ENCODE measurements at places on chromosomes 12 and 14.

DNA sequence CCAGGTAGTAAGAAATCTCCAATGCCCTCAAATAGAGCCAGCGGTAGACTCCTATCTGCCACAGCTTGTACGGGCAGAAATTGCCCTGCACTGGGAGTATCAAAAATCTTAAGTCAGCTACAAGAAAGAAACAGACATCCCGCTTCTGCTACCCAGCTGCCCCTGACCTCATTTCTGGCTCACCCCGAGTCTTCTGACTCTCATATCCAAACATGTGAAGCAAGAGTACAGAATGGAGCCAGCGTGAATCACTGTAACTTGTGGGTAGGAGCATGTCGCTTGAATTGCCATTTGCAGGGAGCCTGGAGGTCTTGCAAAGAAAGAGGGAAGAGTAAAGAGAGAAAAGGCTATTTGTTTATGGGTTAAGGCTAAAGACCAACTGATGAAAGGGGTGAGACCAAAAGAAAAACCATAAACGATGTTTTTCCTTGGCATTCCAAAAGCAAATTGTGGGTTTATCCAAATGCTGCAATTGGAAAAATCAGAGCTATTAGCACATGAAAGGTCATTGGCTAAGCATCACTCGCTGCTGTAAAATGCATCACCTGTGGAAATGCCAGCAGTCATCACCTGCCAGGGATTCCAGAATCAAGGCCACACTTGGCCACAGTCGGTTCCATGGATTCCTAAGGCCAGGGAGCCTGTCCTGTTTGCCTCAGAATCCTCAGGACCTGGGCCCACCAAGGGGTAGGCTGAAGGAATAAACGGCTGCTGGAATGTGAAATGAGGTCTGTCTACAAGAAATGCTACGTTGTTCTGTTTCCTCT lies 86.6 kb downstream of the FOXN3 start:
- peak; percentile 53 for DNase-seq

GRCh38 chr14:73630009-73630780 lies 14.6 kb upstream of the DNAL1 start:
- no peak for DNase-seq

DNA sequence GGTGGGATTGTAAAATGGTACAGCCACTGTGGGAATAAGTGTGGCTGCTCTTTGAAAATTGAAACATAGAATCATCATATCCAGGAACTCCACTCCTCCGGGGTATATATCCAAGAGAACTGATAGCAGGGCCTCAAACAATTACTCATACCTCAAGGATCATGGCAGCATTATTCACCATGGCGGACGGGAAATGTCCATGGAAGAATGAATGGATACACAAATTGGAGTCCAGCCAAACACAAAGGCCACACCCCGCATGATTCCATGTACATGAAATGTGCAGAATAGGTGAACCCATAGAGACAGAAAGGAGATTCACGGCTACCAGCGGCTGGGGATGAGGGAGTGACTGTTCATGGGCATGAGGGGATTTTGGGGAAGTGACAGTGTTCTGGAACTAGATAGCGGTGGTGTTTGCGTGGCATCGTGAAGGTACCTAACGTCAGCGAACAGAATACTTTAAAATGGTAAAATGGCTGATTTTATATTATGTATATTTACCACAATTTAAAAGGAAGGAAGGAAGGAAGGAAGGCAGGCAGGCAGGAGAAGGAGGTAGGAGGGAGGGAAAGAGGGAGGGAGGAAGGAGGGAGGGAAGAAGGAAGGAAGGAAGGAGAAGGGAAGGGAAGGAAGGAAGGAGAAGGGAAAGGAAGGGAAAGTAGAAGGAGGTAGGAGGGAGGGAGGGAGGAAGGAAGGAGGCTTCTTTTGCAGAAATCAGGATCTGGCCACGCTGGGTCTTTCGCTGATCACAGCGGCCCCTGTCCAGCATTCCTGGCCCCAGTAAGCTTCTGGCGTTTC lies 14.1 kb upstream of the NCOR2 start:
- no peak for DNase-seq

DNA sequence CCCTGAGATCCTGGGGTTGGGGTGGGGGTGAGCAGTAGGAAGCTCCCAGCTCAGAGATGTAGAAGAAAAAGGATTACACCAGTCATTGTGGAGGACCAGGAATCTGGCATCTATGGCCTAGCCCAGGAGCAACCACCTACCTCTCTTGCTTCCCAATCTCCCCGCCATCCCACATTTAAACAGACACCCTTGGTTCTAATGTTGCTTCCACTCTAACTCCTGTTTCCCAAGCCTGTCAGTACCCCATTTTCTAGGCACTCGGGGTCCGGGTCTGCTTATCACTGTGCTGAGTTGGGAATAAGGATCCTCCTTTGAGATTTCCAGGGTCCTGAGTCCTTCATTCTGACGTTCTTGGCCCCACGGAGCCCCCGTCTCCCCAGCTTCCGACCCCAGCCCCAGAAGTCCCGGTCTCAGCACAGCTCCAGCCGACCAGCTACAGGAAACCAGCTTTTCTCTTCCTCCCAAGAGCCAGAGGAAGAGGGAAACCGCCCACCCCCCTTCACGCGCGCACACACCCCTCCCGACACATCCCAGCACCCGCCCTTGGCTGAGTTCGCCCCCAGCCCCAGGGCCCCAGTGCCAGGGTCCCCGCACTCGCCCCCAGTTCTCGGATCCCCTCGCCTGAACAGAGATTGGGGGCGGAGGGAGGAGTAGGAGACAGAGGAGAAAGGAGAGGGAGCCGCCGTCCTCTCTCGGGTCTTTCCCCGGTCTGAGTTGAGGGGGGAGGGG lies 1.2 kb downstream of the ITGA5 start:
- DNase-seq: no peak

- no peak for DNase-seq
Observed at GRCh38 chr12:132320767-132321211, 8.6 kb downstream of the GALNT9 start.

DNA sequence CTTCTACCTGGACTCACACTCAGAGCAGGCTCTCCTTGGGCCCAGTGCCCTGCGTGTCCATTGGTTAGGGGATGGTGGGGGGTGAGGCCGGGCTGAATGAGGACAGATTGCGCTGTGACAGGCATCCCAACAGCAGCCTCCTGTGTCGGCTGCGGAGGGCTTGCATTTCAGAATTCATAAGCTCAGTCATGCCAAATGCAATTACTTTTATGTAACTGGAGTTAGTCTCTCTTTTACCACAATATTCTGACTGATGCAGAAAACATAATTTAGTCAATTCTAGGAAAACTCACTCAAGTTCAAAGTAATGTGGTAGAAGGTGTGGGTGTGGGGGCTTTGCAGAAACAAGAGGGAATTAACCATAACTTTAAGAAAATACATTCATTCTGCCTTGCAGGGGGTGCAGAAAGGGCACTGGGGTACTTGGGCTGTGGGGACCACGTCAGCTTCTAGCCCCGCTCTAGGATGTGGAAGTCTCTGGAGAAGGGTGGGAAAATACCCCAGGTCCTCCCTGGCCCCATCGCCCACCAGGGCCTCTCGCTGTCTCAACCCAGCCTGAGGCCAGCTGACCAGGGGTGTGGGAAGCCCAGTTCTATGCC lies 257.7 kb downstream of the ADGRD1 start:
- no peak for DNase-seq

DNA sequence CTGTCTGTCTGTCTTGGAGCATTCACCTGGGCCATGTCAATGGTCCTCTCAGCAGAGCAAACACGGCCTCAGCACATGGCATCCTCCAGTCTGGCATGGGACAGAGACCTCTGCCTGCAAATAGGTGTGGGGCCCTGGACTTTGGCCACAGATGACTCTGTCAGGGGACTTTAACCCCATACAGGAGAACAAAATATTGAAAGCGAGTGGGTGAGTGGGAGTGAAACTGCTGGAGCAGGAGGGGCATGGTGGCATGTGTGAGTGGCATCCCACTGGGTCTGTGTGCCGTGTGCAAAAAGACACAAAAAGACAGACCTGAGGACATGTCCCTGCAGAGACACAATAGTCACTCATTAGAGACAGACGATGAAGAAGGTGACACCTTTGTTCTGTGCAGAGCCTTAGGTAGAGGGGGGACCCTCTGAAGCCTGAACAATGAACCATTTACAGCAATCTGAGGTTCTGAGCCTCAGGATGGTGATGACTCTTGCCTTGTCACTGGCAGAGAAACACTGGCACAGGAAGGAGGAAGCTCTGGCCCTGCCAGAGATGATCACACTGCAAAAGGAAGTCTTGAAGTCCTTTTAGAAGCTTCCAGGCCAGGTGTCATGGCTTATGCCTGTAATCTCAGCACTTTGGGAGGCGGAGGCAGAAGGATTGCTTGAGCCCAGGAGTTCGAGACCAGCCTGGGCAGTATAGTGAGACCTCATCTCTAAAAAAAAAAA lies 7.5 kb downstream of the LAG3 start:
- no peak for DNase-seq

DNA sequence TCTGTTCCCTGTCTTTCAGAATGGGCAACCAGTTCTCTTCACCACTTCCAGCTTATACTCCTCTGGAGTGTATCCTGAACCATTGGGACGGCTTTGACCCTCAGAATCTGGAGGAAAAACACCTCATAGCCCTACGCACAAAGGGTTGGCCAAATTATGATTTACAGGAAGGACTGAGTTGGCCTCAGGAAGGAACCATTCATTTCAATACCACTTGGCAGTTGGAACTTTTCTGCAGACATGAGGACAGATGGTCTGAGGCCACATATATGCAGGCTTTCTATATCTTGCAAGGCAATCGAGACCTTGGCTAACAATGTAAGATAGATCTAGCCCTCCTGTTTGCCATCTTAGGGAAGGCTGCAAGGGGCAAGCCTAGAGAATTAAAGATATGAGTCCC lies 24.0 kb downstream of the CLECL1 start:
- no peak for DNase-seq

DNA sequence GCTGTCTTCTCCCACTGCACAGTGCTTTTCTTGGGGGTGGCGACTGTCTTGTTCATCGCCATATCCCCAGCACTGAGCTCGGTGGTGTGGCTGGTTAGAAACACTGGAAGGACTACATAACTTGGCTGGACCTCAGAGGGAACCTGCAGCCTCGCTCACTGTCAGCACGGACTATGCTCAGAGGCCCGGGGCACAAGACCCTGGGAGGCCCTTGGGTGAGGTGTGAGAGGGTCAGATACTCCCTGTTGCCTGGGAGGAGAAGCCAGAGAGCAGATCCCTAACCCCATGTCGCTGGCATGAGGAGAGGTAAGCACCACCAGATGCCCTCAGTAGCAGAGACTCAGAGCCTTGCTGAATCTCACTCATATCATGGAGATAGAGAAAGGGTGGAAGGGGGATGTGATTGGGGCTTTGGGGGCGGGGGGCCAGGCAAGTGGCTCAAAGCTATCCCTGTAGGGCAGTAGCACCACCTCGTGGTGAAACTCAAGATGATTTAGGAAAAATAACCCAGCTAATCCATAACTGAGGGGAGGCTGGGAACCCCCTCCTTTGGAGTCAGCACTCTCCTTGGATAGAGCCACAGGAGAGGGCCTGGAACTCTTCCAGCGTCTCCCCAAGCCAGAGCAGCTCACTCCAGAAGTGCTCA lies 18.7 kb upstream of the HDAC7 start:
- DNase-seq: no peak

DNA sequence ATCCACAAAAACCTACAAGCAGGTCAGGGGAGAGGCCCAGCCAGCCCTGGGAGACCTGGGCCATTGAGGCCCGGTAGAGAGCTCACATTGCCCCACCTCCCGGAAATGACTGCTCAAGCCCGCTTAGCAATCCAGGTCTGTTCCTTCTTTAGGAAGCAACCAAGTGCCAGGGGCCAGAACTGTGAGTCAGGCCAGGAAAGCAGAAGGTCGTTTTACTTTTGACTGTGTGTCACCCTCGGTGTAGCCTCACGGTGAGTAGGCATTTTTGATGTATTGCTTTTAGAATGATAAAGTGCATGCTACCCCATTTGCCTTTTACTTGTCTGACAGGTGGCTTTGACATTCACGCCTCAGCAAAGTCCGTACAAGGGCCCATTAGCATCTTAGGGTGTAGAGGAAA lies 25.4 kb upstream of the PWP1 start:
- DNase-seq: no peak

GRCh38 chr12:81626406-81626805 lies 132.7 kb downstream of the PPFIA2 start:
- DNase-seq: no peak

DNA sequence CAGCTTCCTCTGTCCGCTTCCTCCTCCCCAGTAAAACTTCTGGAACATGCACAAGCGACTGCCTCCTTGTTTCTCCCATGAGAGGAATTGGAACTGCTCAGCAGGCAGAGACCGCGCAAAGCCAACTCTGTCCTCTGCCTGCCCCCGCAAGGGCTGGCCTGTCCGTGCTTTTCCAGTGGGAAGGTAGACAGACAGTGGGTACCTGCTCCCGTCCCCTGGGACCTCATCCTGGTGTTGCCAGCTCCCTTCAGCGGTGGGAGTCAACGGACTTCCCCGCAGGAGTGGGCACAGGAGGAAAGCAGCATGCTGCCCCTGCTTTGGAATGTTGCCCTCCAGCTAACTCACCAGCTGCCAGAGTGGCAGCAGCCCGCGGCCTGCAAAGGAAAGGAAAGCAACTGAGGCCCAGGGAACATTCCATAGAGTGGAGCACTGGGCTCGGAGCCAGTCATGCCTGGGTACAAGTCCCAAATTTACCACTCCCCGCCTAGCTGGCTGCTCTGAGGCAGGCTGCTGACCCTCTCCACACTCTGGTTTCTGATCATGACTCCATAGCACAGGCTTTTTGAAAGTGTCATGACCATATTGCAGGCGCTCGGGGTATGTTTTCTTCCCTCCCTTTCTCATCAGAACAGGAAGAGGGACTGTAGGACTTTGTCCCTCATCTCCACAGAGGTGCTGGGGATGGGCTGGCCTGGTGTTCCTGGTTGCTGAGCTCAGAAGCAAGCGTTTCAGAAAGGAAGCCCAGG lies 89.2 kb upstream of the CLMN start:
- no peak for DNase-seq

GRCh38 chr14:94844593-94845152 lies 74.8 kb upstream of the GSC start:
- DNase-seq: no peak
